Keratinocyte (primary cell): ENCODE measurements at places on chromosomes 7 and 10. TPM values are rescaled to one million over a fixed set of nuclear protein-coding genes. Genes with fewer than 3 reads are reported as not detected.

DNA sequence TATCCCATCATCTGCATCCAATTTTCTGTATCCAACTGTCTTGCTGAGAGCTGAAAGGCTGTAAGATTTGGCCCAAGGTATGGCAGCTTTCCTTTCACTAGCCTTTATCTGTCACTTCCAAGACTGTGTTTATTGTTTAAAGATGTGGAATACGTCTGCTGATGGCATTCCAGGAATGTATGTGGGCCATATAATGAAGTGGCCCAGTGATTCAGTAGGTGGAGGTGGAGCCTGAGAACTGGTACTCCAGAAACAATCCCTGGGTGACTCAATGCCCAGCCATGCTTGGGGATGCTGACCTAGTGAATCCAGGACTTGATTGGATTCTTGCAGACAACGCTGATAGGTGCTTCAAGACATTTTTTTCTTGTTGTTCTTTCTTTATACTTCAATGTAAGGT lies 13.5 kb downstream of the NEUROD6 start:
- peak; percentile 9 for DNase-seq

DNA sequence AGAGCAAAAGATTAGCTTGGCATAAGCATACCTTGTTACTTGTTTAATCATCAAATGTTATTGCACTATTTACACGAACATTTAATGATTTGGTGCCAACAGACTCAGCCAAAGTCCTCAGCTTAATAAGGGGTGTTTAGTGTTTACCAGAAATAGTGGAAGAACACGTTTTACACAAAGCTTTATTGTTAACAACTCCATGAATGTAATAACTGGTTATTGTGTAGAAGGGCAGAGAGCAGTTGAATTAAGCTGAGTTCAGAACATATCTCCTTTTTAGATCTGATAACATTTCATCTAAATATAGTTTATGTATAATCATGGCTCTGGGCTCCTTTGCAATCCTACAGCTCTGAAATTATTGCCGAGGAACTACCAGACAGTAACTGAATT lies 99.1 kb downstream of the CABCOCO1 start:
- no peak for DNase-seq

GRCh38 chr7:33109005-33109757 lies at the start of gene RP9:
TSS of gene RP9 (minus strand) at chr7:33109404. CDS start at chr7:33109372, 32 bp downstream.
- DNase-seq = no peak

DNA sequence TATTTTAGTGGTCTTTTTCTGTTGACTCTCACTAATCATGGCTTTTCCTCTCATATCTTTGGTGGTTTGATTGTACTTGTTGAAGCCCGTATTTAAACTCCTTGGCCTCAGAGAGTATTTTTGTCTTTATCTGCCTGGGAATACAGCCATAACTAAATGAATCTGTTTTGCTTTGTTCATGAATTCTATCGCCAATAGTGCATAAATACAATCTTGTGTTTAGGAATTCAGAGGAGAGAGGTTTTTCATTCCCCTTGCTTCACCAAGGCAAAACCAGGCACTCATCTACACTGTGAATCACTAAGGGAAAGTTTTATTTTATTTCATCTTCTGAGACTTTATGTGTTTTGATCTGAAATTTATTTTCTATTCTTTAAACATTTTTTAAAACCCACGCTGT lies 152.7 kb downstream of the BICC1 start:
- no peak for DNase-seq

The SPAM1 gene
- not detected in 3 replicates for polyA plus RNA-seq
